Small intestine (tissue), 16 donors: ENCODE measurements at places on chromosomes 6 and 20. TPM values are rescaled to one million over a fixed set of nuclear protein-coding genes. Genes with fewer than 3 reads are reported as not detected.

DNA sequence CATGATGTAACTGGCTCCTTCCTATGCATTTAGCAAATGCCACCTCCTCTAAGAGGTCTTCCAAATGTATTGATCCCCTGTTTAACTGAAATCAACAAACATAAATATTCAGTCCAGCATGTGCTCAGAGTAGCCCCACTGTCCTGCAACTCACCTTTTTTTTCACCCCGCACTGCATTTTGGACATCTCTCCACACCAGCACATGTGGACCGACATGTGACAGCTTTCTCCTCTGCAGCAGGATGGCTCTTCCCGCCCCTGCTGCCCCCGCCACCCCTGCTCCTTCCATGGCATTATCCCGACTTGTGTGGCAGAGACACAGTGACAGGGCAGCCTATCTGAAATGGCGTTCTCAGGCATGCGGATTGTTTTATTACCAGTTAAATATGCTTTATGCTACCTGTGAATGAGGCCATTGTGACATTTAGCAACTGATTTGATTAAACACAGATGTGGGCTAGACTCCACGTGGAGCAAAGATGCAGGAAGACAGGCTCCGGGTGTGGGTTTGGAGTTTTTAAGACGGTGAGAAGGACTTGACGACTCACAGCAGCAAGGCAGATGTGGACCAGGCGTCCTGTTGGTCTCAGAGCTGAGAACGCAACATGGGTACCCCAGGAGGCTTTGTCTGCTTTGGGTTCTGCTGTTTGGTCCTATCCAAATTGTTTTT lies 161.2 kb downstream of the EYA2 start:
- no peak for DNase-seq

GRCh38 chr6:219019-219570 lies 73.2 kb upstream of the DUSP22 start:
- no peak for DNase-seq

GRCh38 chr20:40711079-40711478 lies 22.0 kb upstream of the MAFB start:
- DNase-seq = no peak

DNA sequence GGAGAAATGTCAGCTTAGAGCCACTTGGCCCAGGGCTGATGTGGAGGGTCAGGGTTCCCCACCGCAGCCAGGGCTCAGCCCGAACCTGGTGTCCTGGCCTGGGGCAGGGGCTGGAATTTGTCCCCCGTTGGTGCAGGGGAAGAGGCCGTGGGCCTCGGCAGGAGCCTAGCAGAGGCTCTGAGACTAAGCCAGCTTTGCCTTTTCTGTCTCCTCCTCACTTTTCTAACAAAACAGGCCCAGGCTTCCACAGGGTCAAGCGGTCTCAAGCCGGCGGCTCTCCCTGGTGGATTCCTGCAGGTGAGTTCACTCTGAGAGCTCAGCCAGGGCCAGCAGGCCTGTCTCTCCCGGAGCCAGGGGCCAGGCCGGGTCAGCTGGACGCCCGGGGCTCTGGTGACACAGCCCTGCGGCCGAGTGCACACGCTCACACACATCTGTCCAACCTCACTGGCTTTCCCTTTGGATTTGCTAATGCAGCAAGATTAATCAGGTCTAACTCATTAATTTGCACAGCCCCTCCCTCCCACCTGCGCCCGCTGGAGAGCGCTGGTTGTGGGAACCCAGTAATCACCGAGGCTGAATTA lies 2.9 kb upstream of the CHRNA4 start:
- no peak for DNase-seq

DNA sequence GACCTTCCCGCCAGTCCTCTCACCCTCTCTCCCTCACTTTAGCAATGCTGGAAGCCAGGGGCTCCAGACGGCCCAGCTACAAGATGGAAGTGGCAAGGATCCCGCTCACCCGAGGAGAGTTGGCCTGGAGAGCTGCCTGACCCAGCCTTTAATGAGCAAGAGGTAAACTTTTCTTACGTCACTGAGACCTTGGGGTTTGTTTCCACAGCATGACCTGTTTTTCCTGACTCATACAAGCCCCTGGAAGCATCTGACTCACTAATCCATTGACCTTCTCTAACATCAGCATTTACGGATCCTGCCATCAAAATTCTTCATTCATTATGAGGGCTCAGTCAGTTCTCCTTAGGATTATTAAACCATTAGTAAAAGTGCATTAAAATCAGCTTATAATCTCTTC lies 120.4 kb downstream of the MYLK4 start:
- DNase-seq = no peak

DNA sequence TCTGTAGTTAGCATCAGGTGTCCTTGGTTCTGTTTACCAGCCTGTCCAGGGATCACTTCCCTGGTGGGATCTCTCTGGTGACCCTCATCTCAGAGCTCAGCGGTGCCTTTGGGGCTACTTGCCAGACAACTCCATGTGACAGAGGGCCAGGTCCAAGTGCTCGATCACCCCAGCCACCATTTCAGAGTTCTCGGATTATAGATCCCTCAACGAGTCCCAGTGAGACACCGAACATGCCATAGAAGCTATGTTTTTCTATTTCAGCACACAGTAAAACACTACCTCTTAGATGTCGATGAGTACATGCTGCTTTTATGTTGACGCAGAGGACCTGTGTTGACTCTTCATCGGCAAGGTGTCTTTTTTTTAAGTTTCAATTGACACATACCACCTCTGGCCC lies 170.1 kb upstream of the AKAP12 start:
- DNase-seq = no peak

GRCh38 chr20:53910351-53911002 lies 159.9 kb downstream of the BCAS1 start:
- no peak for DNase-seq

WASF1 gene
- polyA plus RNA-seq = 4.7 TPM

RIPPLY2 gene
- polyA plus RNA-seq = 0.19 TPM

CD93 gene
- polyA plus RNA-seq = 36.7 TPM

TRERF1 gene
- polyA plus RNA-seq = 1.1 TPM
